Activated CD8-positive, alpha-beta memory T cell treated with anti-CD3 and anti-CD28 coated beads for 48 hours (primary cell): ENCODE measurements at places on chromosomes 2 and 18.

DNA sequence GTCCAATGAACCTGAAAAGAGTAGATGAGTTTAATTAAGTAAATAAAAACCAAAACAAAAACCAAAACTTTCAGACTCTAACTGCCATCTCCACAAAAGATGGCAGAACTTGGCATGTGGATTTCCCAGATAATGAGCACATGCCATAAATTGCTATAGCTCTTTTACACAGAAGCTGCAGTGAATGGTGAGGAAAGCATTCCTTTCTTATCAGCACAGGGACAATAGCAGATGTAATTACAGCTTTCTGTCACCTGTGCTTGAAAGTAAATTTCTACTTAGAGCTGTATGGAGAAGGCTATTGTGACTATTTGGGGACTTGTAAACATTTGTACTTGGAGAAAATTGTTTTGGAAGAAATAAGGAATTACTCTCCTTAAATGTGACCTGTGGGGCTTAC lies 378.4 kb downstream of the RPRM start:
- no peak for DNase-seq

GRCh38 chr18:68916734-68917133 lies 118.9 kb downstream of the CCDC102B start:
- no peak for DNase-seq

DNA sequence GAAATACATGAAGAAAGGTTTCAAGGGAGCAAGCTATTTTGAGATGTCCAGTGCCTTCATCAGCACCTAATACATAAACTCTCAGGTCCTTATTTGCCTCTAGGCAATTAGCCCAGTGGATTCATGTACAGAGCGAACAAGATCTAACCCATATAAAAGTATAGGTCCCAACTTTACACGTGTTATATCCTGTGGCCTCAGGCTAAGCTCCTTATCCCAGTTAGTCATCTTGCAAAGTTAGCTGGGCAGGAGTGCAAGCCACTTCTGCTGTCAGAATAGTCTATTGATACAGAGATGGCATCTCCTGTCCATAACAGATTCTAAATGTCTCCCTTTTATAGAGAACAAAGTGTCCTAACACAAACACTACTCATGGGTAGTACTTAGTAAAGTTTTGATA lies 203.9 kb upstream of the PIK3C3 start:
- DNase-seq: no peak

GRCh38 chr2:64325477-64325851 lies 128.5 kb upstream of the LGALSL start:
- DNase-seq: no peak

- DNase-seq: no peak
These were observed 7.2 kb upstream of the NEURL3 start for GRCh38 chr2:96512341-96512740.

DNA sequence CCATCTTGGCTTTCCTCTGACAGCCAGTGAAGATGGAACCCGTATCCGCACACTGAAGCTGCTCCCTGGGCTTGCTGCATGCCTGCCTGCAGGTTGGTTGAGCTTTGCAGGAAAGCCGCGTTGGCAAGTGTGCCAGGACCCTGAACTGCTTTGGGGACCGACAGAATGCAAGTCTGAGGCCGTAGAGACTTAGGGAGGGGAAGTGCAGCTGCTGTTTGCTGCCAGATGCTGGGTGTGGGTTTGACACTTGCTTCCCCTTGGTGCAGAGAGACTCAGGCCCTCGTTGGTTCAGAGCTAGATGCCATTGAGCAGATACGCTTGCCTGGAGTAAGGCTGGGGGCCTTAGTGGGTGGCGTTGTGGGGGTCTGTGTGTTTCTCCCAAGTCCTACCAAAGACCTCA lies 13.1 kb upstream of the PHLPP1 start:
- no peak for DNase-seq

GRCh38 chr18:47050468-47050867 lies 15.0 kb upstream of the ELOA2 start:
- no peak for DNase-seq

DNA sequence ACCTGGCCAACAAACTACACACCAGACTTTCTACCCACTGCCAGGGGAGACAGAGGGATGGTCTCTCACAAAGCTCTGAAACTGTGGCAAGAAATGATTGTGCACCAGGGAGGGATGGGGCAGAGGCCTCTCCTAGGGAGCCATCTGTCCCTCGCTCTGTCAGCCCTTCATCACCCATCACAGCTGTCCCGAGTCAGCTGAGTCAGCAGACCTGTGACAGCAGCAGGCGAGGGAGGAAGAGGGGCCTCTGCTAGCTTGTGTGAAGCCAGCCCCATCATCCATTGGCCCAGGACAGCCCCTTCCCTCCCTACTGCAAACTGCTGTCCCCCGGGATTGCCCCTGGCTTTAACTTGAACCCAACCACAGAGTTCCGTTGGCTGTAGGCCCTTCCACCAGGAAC lies 5.0 kb downstream of the SH2D6 start:
- DNase-seq: no peak

GRCh38 chr18:51721996-51722395 lies 524.5 kb upstream of the MEX3C start:
- DNase-seq: no peak

GRCh38 chr2:24375349-24376087 lies 15.2 kb upstream of the ITSN2 start:
- DNase-seq: no peak

GRCh38 chr18:60146220-60146960 lies 226.2 kb downstream of the MC4R start:
- no peak for DNase-seq

GRCh38 chr2:56589835-56590234 lies 406.0 kb downstream of the CCDC85A start:
- no peak for DNase-seq

GRCh38 chr18:8865934-8866333 lies 160.6 kb downstream of the MTCL1 start:
- DNase-seq: no peak

DNA sequence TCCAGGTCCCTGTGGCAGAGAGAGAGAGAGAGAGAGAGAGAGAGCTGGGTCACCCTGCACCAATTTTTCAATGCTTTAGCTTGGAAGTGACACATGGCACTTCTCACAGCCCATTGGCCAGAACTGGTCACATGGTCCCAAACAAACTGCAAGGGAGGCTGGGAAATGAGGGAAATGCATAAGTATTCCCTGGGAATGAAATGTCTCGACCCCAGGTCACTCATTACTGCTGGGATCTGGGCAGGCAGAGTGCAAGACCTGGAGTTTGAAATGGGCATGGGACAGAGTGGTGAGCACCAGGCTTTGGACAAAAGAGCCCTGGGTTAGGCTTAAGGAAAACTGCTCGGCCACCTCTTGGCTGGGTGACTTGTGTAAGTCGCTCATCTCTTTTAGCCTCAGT lies 37.0 kb downstream of the SMAD7 start:
- no peak for DNase-seq

DNA sequence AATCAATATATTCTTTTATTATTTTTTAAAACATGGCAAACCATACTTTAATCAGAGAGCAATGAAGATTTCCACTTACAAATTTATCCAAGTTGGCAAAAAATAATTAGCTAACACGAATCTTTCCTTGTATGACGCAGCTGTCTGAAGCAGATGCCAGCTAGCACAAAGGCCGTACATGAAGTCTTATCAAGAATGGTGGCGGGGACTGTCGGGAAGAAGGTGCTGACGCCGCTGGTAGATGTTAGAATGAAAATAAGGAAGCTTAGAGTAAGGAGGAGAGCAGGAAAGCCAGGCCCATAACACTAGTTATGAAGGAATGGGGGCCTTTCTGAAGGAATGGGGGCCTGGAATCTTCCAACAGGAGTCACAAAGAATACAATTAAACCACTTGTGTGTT lies 96.7 kb downstream of the ZNF516 start:
- DNase-seq: no peak

GRCh38 chr18:56162311-56163265 lies 475.8 kb downstream of the TXNL1 start:
- no peak for DNase-seq

DNA sequence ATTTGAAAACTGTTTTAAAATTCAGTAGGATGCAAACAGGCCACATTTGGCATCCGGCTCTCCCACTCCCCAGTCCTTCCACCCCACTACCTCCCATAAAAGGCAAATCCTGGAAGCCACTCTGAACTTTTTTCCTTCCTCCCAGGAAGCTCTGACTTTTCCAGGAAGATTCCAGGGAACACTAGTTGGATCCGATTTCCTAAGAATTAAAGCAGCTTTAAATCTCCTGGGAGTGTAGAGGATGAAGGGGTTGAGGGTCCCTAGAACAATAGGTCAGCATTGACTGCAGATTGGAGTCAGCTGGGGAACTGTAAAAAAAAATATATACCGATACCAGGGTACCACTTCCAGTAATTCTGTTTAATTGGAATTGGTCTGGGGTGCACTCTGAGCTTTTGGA lies 76.9 kb downstream of the CRIM1 start:
- DNase-seq: no peak

- DNase-seq: no peak
These were observed 145.9 kb downstream of the ACKR3 start for GRCh38 chr2:236715491-236715961.

DNA sequence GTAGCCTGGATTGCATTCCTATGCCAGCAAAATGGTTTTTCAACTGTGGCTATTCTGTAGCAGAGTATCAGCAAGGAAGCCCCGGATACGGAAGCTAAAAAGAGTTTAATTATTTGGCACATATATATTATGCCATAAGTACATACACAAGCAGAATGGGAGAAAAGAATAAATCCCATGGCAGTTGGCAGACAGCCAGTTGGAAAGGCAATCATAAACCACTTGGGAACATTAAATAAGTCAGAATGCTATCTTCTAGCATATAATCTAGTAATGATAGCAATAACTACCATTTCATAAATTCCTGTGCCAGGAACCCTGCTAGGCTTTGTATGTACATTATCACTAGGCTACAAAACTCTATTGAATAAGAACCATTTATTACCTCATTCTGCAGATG lies 26.0 kb downstream of the GALNT5 start:
- no peak for DNase-seq

GRCh38 chr2:145769011-145769716 lies 1249.2 kb upstream of the ZEB2 start:
- no peak for DNase-seq

DNA sequence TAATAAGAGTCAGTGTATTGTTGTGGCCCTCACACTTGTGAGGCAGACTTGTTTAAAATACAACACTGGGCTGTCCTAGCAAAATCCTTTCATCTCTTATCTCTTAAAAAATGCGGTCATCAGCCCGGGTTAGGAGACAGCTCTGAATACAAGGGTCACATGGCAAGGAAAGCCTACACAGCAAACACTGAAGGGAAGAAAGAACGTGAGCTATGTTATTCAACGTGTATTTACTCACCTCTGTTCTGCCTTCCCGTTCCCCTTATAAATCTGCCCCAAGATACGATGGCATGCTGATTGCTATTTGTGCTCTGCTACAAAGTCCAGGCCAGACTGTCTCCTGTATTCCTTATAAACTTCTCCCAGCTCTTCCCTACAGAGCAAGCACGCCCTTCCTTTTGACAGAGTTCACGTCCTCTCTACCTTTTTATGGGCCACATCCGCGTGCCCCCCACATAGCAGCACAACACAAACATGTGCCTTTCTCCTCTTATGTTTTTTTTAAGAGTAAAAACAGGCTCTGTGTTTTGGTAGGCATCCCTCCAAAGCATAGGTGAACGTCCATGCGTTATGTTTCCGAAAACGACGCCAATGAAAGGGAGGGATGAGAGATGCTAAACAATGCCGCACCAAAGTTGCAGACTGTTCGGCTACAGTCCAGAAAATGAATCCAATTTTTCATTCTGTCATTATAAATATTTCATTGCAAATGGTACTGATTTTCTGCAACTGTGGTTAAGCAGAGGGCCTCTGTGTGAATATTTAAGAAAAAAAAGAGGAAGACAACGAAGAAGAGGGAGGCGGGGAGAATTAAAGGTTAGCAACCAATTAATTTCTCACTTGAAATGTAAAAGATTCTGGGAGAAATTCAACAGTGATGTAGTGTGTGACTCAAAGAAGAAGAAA lies 274.7 kb downstream of the ZNF521 start:
- no peak for DNase-seq

DNA sequence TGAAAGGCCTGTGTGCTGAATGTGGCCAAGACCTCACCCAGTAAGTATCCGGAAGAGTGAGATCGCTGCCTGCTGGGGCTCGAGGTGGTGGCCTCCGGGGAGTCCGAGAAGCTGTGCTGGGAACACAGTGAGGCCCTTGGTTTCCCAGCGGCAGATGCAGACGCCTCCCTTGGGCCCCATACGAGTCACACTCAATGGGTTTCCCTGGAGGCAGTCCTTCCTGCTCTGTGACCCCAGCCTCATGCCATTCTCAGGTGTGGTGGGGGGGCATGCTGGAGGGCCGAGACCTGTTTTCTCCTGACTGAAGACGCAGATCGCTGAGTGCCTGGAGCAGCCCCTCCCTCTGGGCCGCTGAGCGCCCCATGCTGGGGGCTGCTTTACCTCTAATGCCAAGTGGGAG lies 15.7 kb downstream of the CTDP1 start:
- DNase-seq: no peak

DNA sequence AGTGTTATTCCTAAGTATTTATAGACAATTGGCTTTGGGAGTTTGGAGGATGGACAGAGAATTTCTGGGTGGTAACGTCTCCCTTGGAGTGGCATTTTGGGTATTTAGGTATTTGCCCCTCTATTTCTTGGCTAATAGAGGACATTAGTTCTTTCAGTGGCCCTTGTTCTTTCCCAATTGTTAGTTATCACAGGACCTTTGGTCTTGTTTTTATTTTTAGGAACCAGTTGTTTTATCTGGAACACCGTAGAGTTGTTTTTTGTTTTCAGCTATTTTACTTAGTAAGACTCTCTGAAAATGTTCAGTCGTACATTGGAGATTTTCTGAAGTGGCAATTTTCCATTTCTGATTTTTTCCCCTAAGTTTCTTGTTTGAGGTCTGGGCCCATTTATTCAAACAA lies 40.5 kb upstream of the TNFRSF11A start:
- no peak for DNase-seq

DNA sequence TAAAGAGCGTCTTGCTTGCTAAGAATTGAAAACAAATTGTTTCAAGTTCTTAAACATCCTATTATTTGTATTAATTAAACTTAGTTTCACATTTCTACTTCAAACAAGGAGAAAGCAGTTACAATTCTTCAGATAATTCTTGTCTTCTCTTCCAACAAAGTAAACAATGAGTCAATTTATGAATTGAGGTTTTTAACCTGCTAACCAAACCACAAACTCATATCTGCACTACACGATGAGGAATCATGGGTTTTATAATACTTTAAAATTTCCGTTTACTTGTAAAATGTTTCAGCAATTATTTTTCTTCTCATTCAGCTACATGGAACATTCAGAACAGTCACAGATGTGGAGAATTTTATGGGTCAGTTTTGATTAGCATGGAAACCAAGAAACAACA lies 114.2 kb downstream of the SPIRE1 start:
- no peak for DNase-seq

DNA sequence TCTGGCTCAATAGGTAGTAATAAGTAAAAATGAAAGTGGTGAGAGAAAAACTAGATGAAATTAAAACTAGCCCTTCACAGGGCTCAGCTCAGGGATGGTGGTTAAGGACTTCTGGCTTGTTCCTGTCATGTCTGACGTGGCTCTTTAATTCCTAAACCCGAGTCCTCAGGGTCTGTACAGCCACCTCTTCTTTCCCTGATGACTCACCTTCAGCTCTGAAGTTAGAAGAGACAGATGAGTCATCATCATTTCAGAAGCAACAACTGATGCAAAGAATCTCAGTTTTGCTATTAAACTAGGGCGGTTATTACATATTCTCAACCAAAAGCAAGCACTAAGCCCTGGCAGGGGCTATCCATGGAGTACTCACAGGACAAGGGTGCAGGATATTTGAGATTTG lies 24.0 kb upstream of the ITGB6 start:
- no peak for DNase-seq

GRCh38 chr2:120346026-120346666 lies at the start of gene INHBB:
INHBB (plus strand) TSS chr2:120346136; CDS start chr2:120346189, 53 bp downstream.
- no peak for DNase-seq
